ENCODE measurements at places on chromosomes 3 and 15.

DNA sequence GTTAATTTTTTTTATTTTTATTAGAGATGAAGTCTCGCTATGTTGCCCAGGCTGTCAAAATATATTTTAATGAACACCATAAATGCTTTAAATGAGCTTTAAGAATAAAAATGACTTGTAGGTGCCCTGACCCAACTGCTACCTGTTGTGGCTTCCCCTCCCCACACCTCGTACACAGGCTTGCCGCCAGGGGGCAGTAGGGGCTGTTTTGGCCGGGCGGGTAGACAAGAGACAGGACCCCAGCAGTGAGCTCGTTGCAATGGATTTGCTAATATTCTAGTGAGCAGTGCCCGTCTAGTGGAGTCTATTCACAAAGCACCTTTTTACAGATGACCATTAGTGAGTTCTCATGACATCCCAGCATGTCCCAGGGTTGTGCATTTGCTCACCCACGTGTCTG lies 418.1 kb downstream of the OCA2 start:
- DNase-seq: no peak

DNA sequence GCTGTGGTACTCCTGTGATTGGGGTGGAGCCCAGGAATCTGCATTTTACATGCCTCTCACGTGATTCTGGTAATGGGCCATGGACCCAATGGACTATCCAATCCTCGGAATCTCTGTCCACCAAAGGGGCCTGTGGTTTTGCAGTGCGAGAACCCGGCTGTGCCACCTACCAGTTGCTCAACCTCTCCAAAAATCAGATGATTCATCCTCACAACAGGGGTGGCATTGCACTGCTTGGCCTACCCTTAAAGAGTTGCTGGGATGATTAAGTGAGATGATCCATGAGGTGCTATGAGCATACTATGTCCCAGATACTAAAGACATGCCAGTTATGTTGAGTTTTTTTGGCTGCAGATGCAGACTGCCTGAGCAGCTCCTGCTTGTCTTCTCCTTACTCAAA lies 5.1 kb downstream of the ANP32A start:
- no peak for DNase-seq

- DNase-seq: no peak
Observed at GRCh38 chr3:60079076-60079475, 1029.3 kb upstream of the CFAP20DC start.

DNA sequence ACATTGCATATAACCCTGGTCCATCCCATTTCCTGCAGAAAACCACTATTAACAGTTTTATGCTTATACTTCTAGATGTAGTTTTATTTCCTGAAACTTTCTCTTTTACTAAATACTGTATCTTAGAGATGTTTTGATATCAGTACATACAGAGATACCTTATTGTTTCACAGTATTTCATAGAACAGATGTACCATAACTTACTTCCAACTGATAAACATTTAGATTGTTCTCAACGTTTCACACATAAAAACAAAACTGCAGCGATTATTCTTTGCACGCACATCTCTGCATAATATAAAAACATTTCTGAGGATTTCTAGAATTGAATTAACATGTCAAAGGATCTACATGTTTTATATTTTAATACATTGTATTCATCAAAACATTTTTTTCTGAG lies 2.6 kb downstream of the ZNF80 start:
- DNase-seq: no peak

DNA sequence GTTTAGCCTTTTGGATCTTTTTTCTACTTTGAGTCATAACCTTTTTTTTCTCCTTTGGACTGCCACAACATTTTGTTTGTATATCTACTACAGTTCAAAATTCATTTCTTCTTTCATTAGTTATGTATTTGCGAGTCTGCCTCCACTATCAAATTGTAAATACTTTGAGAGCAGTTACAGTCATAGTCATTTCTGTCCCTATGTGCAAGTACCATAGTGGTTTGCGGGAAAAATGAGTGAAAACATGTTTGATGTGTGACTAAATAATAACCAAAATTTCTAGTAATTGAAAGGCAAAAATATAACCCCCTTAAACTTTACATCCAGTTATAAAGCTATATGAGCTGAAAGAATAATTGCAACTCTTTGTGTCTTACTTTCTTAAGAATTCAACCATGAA lies 45.8 kb upstream of the CCDC50 start:
- DNase-seq: no peak

GRCh38 chr15:46293550-46293949 lies 658.7 kb downstream of the SQOR start:
- DNase-seq: no peak

GRCh38 chr3:154972951-154973350 lies 107.2 kb upstream of the MME start:
- no peak for DNase-seq

DNA sequence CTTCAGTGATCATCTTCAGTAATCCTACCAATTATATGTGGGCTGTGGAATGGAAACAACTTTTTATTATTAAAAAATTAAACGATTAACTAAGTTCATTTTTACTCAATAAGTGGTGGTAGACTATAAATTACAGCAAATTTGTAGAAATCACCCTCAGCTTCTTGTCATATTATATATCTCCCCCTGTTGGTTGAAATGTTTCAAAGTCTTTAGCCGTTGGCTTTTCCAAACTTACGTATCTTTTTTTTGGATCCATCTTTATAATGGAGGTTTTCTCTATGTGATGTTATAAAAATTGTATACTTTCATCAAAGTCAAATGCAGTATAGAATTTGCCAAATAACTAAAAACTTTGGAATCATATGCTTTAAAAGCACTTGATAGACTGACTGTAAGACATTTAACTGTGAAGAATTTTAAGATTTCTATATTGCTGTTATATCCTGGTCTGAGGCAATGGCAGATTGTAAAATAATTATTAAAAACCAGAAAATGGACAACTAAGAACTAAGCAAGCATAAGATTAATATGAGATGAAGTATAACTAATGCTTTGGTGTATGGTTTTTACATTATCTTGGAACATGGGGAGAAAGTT lies 44.7 kb downstream of the ATP11B start:
- DNase-seq: no peak

DNA sequence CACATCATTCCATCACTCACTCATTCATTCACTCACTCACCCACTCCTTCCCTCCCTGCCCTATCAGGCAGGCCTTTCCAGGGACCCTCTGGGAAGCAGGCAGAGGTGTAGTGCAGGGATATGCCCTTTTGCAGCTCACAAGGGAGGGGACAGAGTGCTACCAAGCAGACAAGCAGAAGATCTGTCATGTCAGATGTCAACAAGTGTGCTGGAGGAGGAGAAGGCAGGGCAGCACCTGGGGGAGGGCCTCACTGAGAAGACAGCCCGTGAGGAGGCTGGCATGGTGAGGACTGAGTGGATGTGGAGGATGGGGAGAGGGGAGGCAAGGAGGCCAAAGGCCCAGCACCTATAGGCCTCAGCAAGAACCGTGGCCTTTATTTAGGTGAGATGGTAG lies 15.3 kb downstream of the ABTB1 start:
- DNase-seq: no peak

- no peak for DNase-seq
Observed at GRCh38 chr15:47582233-47582632, 135.1 kb upstream of the SEMA6D start.

DNA sequence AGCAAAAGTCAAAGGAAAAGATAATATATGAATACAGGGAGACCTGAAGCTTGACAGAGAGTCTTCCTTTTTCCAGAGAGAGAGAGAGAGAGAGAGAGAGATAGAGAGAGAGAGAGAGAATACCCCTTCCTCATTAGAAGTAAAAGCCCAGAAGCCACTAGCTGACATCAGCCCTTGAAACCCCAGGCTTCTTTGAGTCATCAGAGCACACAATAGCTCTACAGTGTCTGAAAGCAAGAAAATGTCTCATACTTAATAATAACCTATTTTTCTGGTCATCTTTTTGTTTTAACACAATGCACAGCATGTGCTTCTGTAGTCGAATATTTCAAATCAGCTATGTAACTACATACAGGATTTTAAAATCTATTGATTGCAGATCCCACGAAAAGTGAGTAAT lies 109.2 kb upstream of the NANOGP8 start:
- no peak for DNase-seq

DNA sequence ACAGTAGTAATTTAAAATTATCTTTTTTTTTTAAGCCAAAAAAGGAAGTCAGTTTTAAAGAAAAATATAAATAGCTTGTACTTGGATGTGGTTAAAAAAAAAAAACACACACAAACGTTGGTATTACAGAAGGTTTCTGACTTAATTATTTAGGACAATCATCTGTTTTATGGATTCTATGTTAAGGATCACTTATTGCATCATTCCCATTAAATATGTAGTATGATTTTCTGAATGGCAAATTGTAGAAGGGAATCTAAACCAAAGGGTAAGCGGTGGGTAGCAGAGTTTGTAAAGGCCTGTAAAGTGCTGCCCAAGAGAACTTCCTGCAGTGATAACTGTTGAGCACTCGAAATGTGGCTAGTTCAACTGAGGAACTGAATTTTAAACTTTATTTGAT lies 8.0 kb downstream of the SENP2 start:
- DNase-seq: no peak

- DNase-seq: no peak
Observed at GRCh38 chr3:39188271-39189149, 3.9 kb downstream of the XIRP1 start.

DNA sequence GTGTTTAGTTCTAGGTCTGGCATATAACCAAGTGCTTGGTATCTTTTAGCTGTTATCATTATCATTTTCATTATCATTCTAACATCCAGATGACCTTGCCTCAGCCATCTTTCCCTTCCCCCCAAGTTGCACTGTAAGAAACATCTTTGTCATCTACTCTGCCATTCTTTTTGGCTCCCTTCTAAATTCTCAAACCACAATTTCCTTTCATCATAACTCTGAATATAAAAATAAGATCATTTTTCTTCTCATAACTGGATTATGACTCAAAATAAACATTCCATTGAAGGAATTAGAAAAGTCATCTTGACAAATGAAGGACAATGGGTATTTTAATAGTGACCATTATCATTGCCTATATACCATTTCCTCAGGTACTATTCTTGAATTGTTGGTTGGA lies 786.2 kb downstream of the AGBL1 start:
- DNase-seq: peak; percentile 43

DNA sequence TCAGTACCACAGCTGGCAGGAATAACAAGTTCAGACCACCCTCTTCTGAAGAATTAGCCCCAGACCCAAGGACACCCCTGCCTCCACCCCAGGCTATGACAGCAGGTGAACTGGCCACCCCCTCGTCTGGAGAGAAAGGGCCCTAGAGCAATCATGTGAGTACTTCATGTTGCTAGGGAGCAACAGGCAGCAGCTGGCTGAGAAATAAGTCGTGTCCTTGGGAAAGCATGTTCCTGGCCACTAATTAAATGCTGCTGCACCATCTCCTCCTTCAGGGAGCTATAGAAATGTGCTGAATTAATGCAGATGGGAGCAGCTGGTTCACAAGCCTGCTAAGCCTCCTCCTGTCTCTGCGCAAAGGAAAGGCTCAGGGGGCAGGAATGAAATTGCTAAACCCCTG lies 31.5 kb downstream of the MRPS11 start:
- no peak for DNase-seq

DNA sequence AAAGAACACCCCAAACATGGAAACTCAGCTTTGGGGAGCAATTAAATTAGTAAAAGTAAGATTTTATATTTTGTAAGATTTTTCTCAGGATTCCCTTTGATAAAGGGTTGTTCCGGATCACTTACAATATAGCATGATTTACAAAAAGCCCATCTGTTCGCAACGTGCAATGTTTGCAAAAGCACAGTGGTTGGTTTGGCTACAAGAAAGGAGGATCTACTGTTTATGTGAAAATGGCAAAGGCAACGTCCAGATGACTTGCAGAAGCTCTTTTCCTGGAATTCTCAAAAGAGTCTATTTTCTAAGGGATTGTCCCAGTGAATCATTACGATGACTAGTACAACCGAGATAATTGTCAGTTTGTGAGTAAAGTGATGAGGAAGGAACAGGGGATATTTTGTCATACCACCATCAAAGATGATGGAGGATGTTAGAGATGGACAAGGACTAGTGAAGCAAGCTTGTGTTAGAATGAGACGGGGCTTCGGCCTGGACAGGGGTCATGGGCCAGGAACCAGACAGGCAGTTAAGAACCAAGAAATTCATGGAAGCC lies 71.6 kb downstream of the CRYGS start:
- DNase-seq: no peak

Data from HS-5 (cell line).